CD4-positive, alpha-beta T cell treated with Interleukin-17A for 4 hours (primary cell): ENCODE measurements at places on chromosomes 6 and 20.

DNA sequence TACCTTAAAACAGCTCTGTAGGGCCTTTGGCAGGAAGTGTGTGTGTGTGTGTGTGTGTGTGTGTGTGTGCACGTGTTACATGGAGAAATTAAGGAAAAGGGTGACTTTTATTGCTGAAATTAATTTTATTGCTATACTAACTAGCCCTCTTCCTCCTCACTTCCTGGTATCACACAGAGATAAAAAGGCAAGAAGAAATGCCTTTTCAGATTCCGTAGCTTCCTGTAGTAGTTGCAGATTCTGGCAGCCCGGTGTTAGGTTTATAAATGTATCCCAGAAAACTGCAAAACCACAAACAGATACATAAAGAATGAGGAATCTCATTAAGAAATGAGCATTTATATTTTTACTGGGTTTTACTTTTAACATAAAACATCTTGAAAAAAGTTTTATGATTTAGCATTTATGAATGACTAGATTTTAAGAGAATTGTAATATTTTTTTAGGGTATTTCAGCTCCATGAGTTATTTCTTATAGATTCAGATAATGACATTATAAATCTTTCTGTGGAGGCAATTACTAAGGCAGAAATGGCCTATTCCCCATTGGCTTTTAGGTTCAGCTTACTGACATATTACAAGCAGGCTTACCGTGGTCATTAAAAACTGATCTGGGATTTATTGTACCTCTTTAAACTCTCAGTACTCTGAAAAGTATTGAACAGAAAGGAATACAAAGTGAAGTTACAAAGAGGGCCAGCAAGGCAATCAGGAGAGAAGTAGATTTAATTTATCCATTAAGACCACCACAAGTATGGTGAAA, 249.1 kb upstream of the TSHZ2 start:
- DNase-seq, result no peak

DNA sequence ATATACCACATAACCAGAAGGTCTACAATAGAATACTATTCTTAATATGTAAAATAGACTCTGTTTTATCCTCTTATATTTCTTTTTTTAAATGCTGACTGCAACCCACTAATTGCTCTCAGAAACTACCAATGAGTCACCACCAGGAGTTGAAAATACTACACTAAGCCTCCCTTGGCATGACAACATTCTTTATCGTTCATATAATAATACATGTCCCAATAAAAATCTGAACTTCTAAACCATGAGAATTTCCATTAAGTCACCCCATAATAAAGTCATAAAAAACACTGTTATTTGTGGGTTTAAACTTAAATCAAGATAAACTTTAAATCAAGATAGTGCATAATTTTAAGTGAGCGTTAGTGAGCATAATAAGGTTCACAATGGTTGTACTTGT, 4.2 kb downstream of the HACE1 start:
- DNase-seq, result no peak

- DNase-seq, result no peak
These were observed 13.0 kb downstream of the RIPOR3 start for GRCh38 chr20:50678169-50678898.

DNA sequence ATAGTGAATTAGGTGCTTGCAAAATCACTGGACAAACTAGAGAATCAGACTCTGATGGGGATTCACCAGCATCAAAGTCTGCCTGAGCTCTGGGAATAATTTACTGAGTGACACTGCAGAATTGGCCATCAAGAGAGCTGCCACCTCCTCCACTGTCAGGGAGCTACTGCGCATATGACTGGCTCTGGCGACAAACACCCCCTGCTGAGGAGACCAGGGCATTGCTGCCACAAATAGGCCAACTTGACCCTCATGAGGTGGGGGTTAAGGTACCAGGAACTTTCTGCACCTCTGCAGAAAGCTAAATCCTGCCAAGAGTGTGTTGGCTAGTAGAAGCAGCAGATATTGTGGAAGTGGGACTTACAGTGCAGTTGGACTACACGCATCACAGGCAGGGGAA, 88.0 kb downstream of the CDS2 start:
- no peak for DNase-seq

- no peak for DNase-seq
These were observed 60.1 kb downstream of the SEL1L2 start for GRCh38 chr20:13930281-13930680.

DNA sequence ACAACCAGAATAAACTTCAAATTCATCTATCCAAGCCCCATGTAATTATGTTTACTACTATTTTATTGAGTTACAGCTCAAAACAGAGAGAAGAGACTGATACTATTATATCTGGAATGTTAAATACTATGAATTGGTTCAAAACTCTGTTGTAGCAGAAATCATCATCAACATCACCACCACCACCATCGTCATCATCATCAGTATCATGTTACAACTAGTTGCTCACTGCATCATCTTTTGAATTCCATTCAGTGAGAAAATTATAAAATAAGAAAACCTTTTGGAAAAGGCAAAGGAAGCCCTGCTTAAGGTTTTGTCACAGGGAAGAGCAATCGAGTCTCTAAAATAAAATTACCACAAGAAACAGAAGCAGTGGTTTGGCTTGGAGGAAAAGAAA, 36.2 kb upstream of the THEMIS start:
- DNase-seq, result no peak

DNA sequence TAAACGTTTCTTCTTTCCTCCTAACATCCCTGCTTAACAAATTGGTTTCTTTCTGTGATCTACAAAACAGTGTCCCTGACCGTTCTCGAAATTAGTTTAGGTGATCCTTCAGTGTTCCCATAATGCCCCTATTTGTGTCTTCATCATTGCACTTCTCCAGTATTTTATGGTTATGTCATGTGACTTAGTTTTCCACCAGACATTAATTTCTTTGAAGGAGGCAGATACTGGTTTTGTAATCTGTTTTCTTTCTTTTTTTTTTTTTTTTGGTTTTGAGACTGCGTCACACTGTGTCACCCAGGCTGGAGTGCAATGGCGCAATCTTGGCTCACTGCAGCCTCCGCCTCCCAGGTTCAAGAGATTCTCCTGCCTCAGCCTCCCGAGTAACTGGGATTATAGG, 49.2 kb downstream of the FAM217A start:
- no peak for DNase-seq

- peak; percentile 6 for DNase-seq
These were observed at the start of gene RBM24 for GRCh38 chr6:17281100-17281496. Gene RBM24, plus strand, starts transcription at chr6:17281361. Its CDS starts 221 bp downstream, at chr6:17281582.

GRCh38 chr20:53767206-53767930, 173.7 kb upstream of the ZNF217 start:
- DNase-seq, result no peak

DNA sequence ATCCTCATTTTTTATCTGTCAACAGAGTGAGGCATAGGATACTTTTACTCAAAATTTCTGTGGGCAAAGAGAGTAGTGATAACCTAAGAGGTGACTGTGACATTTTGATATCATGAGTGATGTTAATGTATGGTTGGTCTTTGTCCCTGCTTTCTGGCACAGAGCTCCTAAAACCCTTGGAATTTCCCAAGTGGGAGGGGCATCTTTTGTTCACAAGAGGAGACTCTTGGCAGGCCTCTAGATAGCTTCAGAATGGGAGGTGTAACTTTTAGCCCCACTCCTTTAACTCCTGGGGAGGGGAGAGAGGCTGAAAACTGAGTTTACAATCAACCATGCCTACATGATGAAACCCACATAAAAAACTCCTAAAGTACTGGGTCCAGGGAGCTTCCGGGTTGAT, 527.8 kb downstream of the RFPL4B start:
- DNase-seq, result no peak

DNA sequence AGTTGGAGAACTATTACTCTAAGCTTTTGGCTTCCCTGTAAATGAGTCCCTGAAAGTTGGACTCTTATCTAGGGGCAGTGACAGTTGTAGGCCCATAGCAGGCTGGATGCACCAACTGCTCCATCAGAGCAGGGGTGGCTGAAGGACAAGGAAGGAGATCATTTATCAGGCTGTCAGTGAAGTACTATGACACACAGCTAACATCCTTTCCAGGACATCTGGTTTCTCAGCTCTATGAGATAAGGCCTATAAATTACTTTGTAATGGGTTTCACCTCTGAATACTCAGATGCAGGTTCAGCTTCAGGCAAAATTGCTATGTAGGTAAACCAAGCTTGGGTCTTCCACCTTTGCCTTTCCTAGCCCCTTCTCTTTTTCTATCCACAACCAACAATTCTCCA, 468.5 kb downstream of the KIF16B start:
- DNase-seq, result no peak

DNA sequence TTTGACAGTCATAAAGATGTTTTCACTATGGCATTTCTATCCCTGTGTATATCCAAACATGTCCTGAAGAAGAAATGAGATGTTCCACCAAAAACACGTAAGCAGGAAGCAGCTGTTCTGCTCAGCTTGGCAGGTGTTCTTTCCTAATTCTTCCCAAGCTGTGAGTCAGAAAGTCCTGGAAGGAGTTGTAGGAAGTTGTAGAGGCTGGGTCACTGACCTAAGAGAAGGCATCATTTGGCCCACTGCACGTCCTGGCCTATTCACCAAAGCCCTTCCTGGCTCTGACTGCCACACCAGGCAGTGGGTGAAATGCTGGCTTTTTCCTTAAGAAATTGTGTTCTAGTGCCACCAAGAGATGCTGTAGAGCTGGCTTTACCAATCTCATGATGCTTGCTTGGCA, 40.3 kb downstream of the STX11 start:
- no peak for DNase-seq

- DNase-seq, result no peak
These were observed 210.3 kb downstream of the BCKDHB start for GRCh38 chr6:80316686-80317231.

- no peak for DNase-seq
These were observed 267.0 kb downstream of the DLL1 start for GRCh38 chr6:170023620-170024521.

DNA sequence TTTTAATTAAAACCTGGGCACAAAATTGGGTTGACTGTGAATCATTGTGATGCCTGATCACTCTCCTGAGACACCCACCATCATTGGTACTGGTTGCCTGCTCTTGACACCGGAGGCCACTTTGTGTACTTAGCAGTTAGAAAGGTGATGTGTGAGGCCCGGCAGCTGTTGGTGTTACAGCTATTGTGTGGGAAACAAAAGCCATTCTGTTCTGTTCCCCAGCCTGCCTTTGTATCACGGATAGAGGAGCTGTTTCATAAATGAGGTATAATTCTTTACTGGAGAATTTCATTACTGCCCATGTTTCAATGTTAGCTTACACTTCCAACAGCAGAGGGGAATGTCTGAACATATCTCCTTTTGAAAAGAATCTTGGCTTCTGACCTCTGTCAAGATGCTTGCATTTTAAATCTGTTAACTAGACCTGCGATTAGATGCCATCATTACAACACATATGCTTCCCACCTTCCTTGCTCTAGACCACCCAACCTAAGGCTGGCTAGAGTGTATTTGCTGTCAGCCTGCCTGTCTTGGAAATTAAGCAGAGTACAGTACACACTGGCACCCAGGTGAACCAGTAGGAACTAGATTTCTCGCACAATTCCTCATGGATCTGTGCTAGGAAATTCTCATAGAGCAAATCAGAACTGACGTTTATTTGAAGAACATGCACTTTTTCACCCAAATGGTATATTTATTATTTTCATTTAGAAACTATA, 142.4 kb upstream of the INSM1 start:
- DNase-seq, result no peak

DNA sequence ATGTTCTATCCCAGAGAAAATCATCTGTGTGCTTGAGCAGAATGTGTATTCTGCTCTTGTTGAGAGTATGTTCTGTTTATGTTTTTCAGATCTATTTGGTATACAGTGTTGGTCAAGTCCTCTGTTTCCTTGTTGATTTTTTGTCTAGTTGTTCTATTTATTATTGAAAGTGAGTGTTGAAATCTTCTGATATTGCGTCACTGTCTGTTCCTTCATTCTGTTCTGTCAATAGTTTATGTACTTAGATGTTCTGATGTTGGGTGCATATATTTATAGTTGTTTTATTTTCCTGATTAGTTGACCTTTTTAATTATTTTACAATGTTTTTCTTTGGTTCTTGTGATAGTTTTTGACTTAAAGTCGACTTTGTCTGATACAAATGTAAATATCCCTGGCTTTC, 458.7 kb upstream of the HSF2 start:
- no peak for DNase-seq

- DNase-seq, result no peak
These were observed 1.1 kb downstream of the ORC3 start for GRCh38 chr6:87590990-87591389.

GRCh38 chr6:160971171-160971570, 20.4 kb upstream of the MAP3K4 start:
- no peak for DNase-seq

GRCh38 chr6:129882510-129883023, 21.5 kb upstream of the TMEM244 start:
- no peak for DNase-seq
